Endodermal cell (in vitro differentiated cells): ENCODE measurements at places on chromosomes 6 and 20. TPM values are rescaled to one million over a fixed set of nuclear protein-coding genes. Genes with fewer than 3 reads are reported as not detected.

MLN gene
- not detected in 2 replicates for total RNA-seq

HSPA1L gene
- 1.4 and 1.5 TPM in 2 replicates for total RNA-seq

FRS3 gene
- total RNA-seq, result 12.0 to 14.6 TPM (median 13.5 TPM) in 3 replicates

FAM50B gene
- 2.8 and 3.4 TPM in 2 replicates for total RNA-seq

HCRTR2 gene
- 0.40 TPM in 1 of 3 replicates, not detected in the others for total RNA-seq

- H3K27ac ChIP-seq, result no peak overlapping the region
- H3K27me3 ChIP-seq, result no peaks in the 10 kb centered on the region
- no peak overlapping the region for H3K4me3 ChIP-seq
- H3K36me3 ChIP-seq, result no peaks in the 10 kb centered on the region
- no peaks in the 10 kb centered on the region for H3K4me1 ChIP-seq
These were observed 645.8 kb upstream of the GJE1 start for GRCh38 chr6:141486942-141487341.

DNA sequence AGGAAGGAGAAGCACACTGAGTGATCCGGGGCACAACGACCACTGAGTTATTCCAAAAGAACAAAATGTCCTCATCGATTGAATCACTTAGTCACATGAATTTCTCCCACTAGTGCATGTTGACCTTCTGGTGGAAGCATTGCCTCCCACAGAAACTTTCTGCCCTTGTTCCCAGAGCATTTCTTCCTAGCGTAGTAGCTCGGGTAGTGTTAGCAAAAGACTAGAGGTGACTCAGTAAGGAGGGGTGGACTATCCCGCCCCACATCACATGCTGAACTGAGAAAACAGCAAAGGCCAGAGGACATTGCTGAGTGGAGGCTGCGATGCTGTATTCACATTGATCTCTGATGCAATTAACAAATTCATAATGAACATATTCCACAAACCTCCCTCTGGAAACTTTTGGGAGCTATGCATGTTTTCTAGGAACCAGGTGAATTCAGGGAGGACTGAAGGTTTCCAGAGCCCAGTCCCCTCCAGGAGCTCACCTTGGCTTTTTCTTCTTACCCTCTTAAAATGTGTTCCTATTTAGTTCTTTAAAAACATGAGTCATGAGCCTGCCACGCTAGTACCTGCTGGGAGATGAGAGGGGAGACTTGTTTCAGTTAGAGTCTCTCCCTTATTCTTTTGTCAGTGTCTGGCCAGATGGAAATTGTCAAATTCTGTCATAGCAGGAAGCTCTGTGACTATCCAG lies 507.9 kb downstream of the CDH26 start:
- no peak overlapping the region for H3K4me3 ChIP-seq
- no peaks in the 10 kb centered on the region for H3K4me1 ChIP-seq
- no peaks in the 10 kb centered on the region for H3K27me3 ChIP-seq
- H3K27ac ChIP-seq, result no peak overlapping the region

DNA sequence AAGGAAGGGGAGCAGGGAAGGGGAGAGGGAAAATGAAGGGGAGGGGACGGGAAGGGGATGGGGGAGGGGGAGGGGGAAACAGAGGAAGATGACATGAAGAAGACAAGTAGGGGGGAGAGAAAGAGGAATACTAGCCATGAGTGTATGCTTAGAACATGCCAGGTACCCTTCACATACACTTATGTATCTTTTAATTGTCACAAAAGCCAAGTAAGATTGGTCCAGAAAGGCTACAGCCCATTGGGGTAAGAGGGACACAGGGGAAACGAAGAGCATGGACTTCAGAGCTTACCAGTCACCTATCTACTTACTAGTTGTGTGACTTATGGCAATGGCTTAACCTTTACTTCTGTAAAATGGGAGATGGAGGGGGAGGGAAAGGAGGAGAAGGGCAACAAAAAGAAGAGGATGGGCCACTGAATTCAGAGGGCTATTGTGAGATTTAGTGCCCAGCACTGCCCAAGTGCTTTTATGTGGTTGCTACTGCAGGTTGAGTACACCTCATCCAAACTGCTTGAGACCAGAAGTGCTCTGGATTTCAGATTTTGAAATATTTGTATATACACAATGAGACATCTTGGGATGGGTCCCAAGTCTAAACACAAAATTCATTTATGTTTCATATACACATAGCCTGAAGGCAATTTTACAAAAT lies 90.3 kb downstream of the ARHGAP18 start:
- no peak overlapping the region for H3K27ac ChIP-seq
- no peak overlapping the region for H3K4me3 ChIP-seq
- no peaks in the 10 kb centered on the region for H3K27me3 ChIP-seq
- H3K36me3 ChIP-seq, result no peaks in the 10 kb centered on the region

DNA sequence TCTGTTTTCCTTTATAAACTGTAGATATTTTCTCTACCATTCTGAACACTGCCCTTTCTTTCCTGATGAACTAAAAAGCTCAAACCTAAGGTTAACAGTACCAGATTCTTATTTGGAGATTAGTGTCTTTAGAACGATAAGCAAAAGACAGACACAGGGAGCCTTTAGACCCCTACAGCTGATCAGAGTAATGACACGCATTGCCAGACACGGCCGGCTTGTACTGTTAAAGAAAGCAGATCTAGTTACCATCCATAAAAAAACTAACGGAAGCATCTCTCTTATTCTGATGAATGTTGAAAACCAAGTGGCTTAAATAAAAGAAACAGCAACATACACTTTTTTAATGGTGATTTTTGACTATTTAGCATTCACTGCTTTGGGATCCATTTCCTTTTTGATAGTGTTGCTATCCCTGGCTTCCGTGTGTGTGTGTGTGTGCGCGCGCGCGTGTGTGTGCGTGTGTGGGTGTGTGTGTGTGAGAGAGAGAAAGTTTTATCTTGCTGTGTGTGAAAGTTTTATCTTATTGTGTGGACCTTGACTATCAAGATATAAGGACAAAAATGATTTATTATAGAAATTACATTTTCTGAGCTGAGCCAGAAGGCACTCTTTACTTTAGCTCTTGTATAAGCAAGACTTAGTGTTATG lies 95.6 kb upstream of the SLC35B3 start:
- no peaks in the 10 kb centered on the region for H3K36me3 ChIP-seq
- DNase-seq, result no peak
- no peaks in the 10 kb centered on the region for H3K4me1 ChIP-seq

GRCh38 chr6:110277100-110277665 lies 81.0 kb downstream of the METTL24 start:
- H3K27ac ChIP-seq, result no peak overlapping the region
- DNase-seq, result no peak
- no peaks in the 10 kb centered on the region for H3K27me3 ChIP-seq

- no peaks in the 10 kb centered on the region for H3K36me3 ChIP-seq
- no peak overlapping the region for H3K27ac ChIP-seq
- no peak for DNase-seq
- H3K4me3 ChIP-seq, result no peak overlapping the region
- H3K4me1 ChIP-seq, result no peaks in the 10 kb centered on the region
- H3K27me3 ChIP-seq, result no peaks in the 10 kb centered on the region
These were observed 141.1 kb downstream of the CEBPB start for GRCh38 chr20:50331469-50332363.

- peak; percentile 32 for DNase-seq
- H3K4me1 ChIP-seq, result peaks cover 35% of the 10 kb centered on the region
- no peak overlapping the region for H3K4me3 ChIP-seq
These were observed 40.5 kb downstream of the RREB1 start for GRCh38 chr6:7148100-7148822.

DNA sequence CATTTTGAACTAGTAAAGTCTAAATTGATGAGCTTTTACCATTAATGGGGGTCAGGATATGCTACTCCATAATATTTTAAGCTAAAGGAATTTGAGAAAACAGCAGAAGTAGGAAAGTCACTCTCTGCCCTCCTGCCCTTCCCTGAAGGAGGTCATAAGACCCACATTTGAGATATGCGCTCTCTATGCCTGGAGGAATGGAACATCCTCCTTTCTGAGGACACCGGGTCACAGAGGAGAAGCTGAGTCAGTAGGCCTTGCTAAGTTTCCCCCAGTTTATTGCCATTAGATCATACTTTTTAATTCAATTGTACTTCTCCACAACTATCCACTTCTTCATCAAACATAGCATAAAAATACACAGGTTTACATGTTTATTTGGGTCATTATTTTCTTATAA lies 40.3 kb downstream of the AKAP7 start:
- H3K27ac ChIP-seq, result no peak overlapping the region
- H3K4me3 ChIP-seq, result no peak overlapping the region
- no peak for DNase-seq
- H3K36me3 ChIP-seq, result no peaks in the 10 kb centered on the region

DNA sequence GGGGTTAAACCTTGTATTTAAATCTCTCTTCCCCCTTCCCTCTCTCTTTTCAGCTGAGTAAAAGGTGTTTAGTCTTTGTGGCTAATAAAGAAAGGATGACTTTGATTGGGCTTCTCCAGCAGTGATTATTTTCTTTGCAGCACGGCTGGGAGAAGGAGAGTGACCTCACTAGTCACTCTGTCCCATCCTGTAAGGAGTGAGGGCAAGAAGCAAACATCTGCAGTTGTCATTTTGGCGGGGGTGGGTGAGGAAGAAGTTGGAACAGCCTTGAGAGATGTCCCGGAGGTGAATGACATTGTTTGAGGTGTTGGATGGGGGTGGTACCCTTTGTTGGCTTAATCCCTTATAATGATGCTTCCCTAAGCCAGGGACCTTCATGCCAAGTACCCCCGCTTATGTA lies 223.6 kb downstream of the EYA2 start:
- no peak for DNase-seq
- peaks cover 17% of the 10 kb centered on the region for H3K4me1 ChIP-seq
- peaks cover 4% of the 10 kb centered on the region for H3K36me3 ChIP-seq
- H3K27me3 ChIP-seq, result no peaks in the 10 kb centered on the region

DNA sequence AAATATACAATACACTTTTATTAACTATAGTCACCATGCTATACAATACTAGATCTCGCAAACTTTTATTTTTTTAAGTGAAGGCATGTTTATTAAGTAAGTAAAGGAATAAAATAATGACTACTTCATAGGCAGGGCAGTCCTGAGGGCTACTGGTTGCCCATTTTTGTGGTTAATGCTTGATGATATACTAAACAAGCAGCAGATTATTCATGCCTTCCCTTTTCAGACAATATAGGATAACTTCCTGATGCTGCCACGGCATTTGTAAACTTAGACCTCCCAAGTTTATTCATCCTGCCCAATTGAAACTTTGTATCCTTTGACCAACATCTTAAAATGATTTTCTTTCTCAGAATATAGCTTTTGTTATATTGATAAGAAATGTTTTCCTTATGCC lies 24.7 kb upstream of the HIVEP1 start:
- no peak overlapping the region for H3K4me3 ChIP-seq
- H3K27ac ChIP-seq, result no peak overlapping the region
- H3K27me3 ChIP-seq, result no peaks in the 10 kb centered on the region
- no peaks in the 10 kb centered on the region for H3K4me1 ChIP-seq
- no peaks in the 10 kb centered on the region for H3K36me3 ChIP-seq

- H3K4me3 ChIP-seq, result no peak overlapping the region
- no peak overlapping the region for H3K27ac ChIP-seq
- no peaks in the 10 kb centered on the region for H3K4me1 ChIP-seq
- H3K27me3 ChIP-seq, result no peaks in the 10 kb centered on the region
- H3K36me3 ChIP-seq, result no peaks in the 10 kb centered on the region
- no peak for DNase-seq
These were observed 42.2 kb upstream of the IFNGR1 start for GRCh38 chr6:137261361-137261760.

DNA sequence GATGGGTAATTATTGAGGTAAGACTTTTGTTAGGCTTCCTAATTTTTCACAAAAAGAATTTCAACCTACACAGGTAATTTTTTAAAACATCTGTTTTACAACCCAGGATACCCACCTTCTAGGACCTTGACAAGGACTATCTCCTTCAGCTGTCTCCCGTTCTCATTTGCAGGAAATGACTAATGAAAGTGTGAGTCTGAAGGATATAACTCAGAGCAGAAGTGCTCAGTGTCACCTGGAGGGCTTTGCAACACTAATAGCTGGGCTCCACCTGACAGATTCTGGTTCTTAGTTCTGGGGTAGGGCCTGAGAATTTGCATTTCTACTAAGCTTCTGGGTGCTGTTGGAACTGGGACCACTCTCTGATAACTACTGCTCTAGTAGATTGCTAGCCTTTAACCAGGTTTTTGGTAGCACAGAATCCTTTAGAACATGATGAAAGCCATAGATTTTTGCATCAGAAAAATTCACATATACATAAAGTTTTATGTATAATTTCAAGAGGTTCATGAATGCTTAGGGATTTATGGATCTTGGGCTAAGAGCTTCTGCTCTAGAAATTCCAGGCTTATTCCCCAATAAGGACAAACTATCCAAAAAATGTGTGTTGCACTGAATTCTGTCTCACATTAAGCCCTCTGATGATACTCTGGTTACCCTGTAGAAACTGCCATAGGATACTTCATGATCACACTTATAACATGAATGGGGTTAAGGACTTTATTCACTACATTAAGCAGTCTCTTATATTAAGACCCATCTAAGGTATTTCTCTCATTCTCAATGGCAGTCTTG lies 30.3 kb downstream of the AK9 start:
- H3K27me3 ChIP-seq, result no peaks in the 10 kb centered on the region
- H3K4me1 ChIP-seq, result no peaks in the 10 kb centered on the region
- H3K27ac ChIP-seq, result no peak overlapping the region
- DNase-seq, result no peak
- H3K36me3 ChIP-seq, result no peaks in the 10 kb centered on the region

DNA sequence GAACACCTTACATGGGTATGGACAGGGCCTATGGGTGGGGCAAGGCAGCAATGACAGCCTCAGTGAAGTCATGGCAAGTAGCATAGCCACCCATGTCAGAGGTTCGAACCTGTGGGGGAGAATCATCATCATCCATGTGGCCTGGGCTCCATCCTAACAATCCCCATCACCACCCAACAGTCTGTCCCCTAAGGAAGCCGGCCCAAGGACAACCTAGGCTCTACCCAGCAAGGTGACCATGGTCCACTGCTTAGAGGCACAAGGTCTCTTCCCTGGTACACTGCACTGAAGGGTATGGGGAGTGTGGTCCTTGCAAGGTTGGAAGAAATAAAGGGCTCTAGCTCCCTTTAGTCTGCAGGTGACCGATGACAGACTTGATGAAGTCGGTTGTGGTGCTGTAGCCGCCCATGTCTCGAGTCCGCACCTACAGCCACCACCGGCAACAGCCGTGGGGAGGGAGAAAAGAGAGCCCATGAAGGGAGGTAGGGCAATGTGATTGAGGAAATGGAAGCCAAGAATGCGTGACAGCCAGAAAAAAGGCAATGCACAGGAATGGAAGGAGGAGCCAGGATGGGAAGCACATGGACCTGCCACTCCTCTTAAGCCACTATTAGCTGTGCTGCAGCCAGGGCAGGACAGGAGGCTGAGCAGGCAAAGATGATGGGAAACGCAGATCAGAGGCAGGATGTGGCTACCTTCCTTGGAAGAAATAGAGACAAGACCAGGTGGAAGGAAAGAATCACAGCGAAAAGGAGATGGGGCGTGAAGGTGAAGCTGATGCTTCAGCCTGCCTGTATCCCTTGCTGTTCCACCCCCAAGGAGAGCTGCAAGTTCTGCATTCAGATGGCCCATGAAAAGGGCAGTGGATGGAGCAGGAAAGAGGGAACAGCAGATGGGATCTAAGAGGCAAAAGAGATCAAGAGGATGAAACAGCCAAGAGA lies 5.3 kb downstream of the IDH3B start:
- H3K36me3 ChIP-seq, result peaks cover 82% of the 10 kb centered on the region
- H3K4me1 ChIP-seq, result peaks cover 7% of the 10 kb centered on the region
- H3K27ac ChIP-seq, result peak overlapping the region; percentile 10
- H3K4me3 ChIP-seq, result no peak overlapping the region
- H3K27me3 ChIP-seq, result no peaks in the 10 kb centered on the region
- peak; percentile 63 for DNase-seq

- H3K36me3 ChIP-seq, result peaks cover 42% of the 10 kb centered on the region
- H3K4me1 ChIP-seq, result peaks cover 4% of the 10 kb centered on the region
- H3K27ac ChIP-seq, result no peak overlapping the region
- no peak for DNase-seq
These were observed 5.7 kb upstream of the TNXB start for GRCh38 chr6:32114796-32115195.

- peaks cover 18% of the 10 kb centered on the region for H3K27me3 ChIP-seq
- no peak within 1 kb of the TSS for H3K27ac ChIP-seq
- peak; percentile 91 for DNase-seq
- peaks cover 7% of the 10 kb centered on the region for H3K4me1 ChIP-seq
- H3K4me3 ChIP-seq, result peak within 1 kb of the TSS; percentile 83
These were observed at the start of gene TIAM2 for GRCh38 chr6:154995254-154996015. TSS of gene TIAM2 (plus strand) at chr6:154995315. CDS start at chr6:155129224, 133,909 bp downstream.
